MM.1S (cell line): ENCODE measurements at places on chromosomes 3 and 15.

GRCh38 chr3:115245438-115245837 is 98.3 kb upstream of the ZBTB20 start:
- no peak overlapping the region for H3K4me3 ChIP-seq
- H3K36me3 ChIP-seq: no peaks in the 10 kb centered on the region
- H3K27me3 ChIP-seq: no peaks in the 10 kb centered on the region

DNA sequence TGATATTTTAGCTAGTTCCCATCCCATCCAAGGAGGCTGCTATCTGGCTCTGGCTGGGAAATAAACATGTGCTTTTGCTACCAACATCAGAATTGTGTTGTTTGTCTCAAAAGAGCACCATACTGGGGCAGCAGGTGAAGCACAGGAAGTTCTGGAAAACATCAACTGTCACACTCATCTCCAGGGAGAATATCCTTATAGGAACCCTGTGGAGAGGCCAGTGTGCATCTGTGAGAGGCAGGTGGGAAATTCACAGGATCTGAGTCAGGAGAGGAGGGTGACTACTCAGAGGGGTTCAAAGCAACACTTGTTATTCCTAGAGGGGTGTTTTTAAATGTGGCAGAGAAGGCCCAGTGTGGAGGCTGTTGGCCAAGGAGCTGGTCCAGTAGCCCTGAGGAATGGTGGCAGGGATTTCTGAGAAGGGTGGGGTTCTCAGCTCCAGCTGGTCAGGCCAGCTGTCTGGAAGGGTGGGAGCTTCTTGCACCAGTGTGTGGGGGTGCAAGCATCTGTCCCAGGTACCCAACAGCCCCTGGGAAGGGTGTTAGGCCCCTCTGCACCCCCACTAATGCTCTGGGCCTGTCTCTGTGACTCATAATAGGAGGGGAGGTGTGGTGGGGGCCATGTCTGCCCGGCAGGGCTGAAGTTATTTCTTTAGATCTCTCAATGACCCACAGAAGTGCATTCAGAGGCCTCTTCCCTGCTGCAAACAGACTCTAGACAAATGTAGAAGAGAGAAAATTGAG is 28.7 kb downstream of the RPSA start:
- H3K4me3 ChIP-seq: no peak overlapping the region
- H3K27me3 ChIP-seq: no peaks in the 10 kb centered on the region
- no peak overlapping the region for H3K27ac ChIP-seq
- H3K4me1 ChIP-seq: no peaks in the 10 kb centered on the region
- DNase-seq: no peak

- no peak overlapping the region for H3K27ac ChIP-seq
- no peak overlapping the region for H3K4me3 ChIP-seq
These were observed 79.7 kb downstream of the SEC22A start for GRCh38 chr3:123281406-123281805.

DNA sequence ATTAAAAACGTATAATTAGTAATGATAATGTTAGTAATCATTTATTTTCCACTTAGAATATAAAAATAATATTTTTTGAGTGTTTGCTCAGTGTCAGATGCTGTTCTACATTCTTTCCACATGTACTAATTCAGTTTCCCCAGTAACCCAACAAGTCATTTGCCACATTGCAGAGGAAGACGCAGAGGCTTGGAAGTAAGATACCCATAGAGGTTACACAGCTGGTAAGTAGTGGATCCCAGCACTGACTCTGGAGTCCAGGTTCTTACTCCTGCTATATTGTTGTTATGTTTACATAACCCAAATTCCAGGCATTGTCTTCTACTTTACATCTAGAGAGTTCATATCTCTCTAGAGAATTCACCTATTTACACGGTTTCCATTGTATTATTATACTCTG is 48.2 kb upstream of the MYO5C start:
- no peak for DNase-seq
- peaks cover 4% of the 10 kb centered on the region; the same call in 1 of the 2 replicates for H3K36me3 ChIP-seq
- no peaks in the 10 kb centered on the region for H3K4me1 ChIP-seq
- H3K4me3 ChIP-seq: no peak overlapping the region
- no peak overlapping the region for H3K27ac ChIP-seq

GRCh38 chr15:57537488-57538264 is 54.0 kb upstream of the MYZAP start:
- H3K4me3 ChIP-seq: no peak overlapping the region
- H3K27me3 ChIP-seq: no peaks in the 10 kb centered on the region
- H3K4me1 ChIP-seq: no peaks in the 10 kb centered on the region

DNA sequence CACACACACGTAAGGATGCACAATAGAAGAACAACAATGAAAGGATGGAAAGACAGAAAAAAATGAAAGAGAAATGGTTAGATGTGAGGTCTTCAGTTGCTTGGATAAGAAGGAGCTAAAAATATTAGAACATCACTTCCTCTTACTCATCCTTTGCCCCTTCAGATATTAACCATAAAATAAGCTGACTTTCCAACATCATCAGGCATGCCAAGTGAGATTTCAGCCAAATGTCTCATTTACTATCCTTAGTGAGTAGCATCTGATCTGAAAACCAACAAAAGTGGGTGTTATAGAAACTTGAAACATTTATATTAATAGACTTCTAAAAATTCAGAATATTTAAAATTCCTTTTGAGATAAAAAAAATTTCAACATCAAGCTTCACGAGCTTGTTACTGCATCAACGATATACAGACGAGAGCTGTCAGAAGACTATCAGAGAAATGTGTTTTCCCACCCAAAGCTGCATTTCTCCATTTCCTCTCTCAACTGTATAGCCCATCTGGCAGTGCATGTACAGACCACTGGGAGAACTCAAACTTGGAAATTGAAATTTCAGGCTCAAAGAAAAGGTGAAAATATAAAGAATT is 25.4 kb upstream of the LSAMP start:
- no peak overlapping the region for H3K27ac ChIP-seq
- no peak overlapping the region for H3K4me3 ChIP-seq
- no peaks in the 10 kb centered on the region for H3K27me3 ChIP-seq
- no peaks in the 10 kb centered on the region for H3K36me3 ChIP-seq
- no peaks in the 10 kb centered on the region for H3K4me1 ChIP-seq

DNA sequence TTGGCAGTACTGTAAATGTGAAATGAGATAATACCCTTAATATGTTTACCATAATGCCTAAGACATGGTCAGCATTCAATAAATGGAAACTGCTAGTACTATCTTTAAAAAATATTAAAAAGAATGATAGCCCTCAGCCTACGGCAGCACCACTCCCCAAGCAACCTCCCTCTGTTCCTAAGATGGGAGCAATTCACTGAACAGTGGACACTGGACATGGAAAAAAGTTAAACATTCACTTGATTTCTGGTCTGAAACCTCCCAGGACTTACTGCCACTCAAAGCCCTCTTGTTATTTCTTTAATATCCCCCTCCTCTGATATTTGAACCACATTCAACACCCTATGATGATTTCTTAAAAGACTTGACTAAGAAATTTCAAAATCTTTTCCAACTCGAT is 27.0 kb downstream of the NEK4 start:
- H3K27ac ChIP-seq: no peak overlapping the region
- H3K4me1 ChIP-seq: no peaks in the 10 kb centered on the region
- no peaks in the 10 kb centered on the region; the same call in 1 of the 2 replicates for H3K36me3 ChIP-seq
- H3K4me3 ChIP-seq: no peak overlapping the region

DNA sequence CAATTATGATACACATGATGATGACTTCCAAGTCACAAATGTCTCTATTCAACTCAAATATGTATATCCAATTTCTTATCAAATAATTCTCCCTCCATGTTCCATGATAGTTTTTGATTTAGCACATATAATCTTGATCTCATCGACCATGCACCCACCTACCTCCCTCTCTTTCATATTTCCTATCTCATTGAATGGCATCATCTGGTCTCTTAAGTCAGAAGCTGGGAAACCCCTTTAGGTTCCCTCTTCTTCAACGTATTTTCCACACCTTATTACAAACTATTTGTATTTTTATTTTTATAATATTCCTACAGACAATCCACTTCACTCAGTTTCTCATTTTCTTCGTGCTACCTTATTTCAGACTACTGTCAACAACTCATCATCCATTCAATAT is 56.9 kb upstream of the DPH6 start:
- DNase-seq: no peak
- H3K36me3 ChIP-seq: no peaks in the 10 kb centered on the region
- H3K4me1 ChIP-seq: no peaks in the 10 kb centered on the region
- H3K27ac ChIP-seq: no peak overlapping the region
- no peak overlapping the region for H3K4me3 ChIP-seq

GRCh38 chr3:147427746-147428145 is 18.6 kb downstream of the ZIC1 start:
- H3K4me3 ChIP-seq: no peak overlapping the region
- H3K27ac ChIP-seq: no peak overlapping the region
- no peaks in the 10 kb centered on the region for H3K4me1 ChIP-seq

DNA sequence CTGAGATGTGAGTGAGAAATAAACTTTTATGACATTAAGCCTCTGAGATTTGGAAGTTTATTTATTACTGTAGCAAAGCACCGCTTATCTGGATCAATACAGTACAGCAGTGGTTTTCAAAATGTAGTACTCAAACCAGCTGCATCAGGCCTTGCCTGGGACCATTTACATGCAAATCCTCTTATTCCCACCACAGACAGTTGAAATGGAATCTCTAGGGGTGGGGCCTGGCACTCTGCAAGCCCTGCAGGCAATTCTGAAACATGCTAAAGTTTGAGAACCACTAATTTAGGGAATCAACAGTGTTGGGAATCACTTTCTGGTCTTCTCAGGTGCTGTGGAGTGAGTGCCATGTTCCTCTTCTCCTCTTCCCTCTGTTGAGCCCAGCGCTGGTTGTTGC is 77.8 kb upstream of the TAMM41 start:
- no peaks in the 10 kb centered on the region for H3K4me1 ChIP-seq
- no peaks in the 10 kb centered on the region for H3K27me3 ChIP-seq
- no peak overlapping the region for H3K27ac ChIP-seq
- H3K4me3 ChIP-seq: no peak overlapping the region

DNA sequence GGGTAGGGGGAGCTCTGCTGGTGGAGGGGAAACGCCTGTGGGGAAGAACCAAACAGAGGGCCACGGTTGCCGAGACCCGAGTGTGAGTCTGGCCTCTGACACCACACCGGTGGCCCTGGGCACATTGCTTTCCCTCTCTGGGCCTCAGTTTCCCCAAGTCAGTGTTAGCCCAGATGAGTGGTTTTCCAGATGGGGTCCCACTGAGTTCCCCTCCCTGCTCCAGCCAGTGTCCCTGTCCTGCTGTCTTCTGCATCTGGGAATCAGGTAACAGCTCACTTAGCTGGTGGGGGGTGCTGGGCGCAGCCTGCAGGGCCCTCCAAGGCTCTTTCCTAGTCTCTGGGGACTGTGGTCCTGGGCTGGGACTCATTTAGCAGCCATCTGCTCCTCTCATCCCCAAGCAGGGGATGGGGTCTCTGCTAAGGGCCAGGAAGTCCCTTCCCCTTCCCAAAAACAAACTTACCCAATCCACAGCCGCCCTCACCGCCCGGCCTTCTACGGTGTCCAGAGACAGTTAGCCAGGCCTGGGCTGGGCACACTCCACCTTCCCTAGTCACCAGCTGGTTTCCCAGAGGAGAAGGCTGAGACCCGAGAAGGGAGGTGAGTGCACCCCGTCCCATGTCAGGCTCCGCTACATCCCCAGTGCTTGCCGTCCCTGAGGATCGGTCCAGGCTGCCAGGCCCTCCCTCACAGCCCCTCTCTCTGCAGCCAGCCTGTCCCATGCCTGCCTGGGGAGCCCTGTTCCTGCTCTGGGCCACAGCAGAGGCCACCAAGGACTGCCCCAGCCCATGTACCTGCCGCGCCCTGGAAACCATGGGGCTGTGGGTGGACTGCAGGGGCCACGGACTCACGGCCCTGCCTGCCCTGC is 676 bp downstream of the GP9 start:
- H3K27ac ChIP-seq: no peak overlapping the region
- no peaks in the 10 kb centered on the region for H3K36me3 ChIP-seq
- DNase-seq: no peak
- no peaks in the 10 kb centered on the region for H3K27me3 ChIP-seq
- H3K4me3 ChIP-seq: no peak overlapping the region
- H3K4me1 ChIP-seq: peaks cover 22% of the 10 kb centered on the region

DNA sequence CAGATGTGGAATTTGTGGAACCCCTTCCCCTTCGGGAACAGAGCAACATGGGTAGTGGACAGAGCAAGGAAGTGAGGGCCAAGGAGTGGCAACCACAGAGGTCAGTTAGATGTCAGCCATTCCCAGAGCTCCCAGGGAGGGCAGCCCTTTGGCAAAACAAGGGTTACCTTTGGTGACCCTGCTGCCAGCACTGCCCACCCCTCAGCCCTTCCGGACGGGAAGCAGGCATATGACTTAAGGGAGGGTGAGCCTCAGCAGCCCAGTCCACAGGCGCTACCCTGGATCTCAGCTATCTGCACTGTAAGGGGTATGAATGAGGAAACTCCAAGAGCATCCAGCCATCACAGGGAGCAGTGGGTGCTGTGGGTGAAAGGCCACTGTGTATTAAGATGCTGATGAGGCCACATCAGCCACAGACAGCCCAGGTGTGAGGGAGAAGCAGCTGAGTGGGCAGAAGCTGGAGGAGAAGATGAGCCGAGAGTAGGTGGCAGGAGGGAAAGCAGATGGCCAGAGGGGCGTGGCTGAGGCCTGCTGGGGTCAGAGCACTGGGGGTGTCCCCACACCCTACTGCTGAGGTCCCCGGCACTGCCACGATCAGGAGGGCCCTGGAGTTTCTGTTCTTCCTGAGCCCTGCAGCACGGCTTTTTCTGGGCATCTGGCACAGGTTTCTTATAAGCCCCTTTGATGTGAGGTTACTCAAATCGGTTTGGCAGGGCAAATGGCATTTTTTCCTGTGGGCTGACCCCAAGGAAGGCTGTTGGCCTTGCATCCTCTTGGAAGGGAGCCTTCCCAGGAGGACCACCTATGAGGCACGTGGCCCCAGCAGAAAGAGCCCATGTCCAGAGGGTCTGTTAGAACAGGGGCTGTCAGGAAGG is 6.2 kb downstream of the PLA2G4D start:
- no peaks in the 10 kb centered on the region for H3K27me3 ChIP-seq
- no peak overlapping the region for H3K4me3 ChIP-seq
- no peaks in the 10 kb centered on the region for H3K36me3 ChIP-seq
- H3K4me1 ChIP-seq: no peaks in the 10 kb centered on the region
- no peak overlapping the region for H3K27ac ChIP-seq
- no peak for DNase-seq

- H3K36me3 ChIP-seq: no peaks in the 10 kb centered on the region
- H3K27me3 ChIP-seq: no peaks in the 10 kb centered on the region
- no peak for DNase-seq
These were observed 7.9 kb upstream of the RTP3 start for GRCh38 chr3:46489875-46490274.

- H3K27ac ChIP-seq: no peak overlapping the region
- H3K4me3 ChIP-seq: no peak overlapping the region
- DNase-seq: no peak
- H3K36me3 ChIP-seq: no peaks in the 10 kb centered on the region
- no peaks in the 10 kb centered on the region for H3K27me3 ChIP-seq
These were observed 185.5 kb upstream of the KCNMB2 start for GRCh38 chr3:178350763-178351162.

- H3K27me3 ChIP-seq: no peaks in the 10 kb centered on the region
- H3K36me3 ChIP-seq: no peaks in the 10 kb centered on the region
- H3K4me3 ChIP-seq: no peak overlapping the region
- H3K4me1 ChIP-seq: no peaks in the 10 kb centered on the region
- H3K27ac ChIP-seq: no peak overlapping the region
These were observed 339.8 kb downstream of the THSD4 start for GRCh38 chr15:71455107-71455506.
